ENCODE measurements at places on chromosomes 2 and 18. TPM values are rescaled to one million over a fixed set of nuclear protein-coding genes. Genes with fewer than 3 reads are reported as not detected.

The CHRNA1 gene
- 0.06 TPM for polyA plus RNA-seq

The CD8B gene
- polyA plus RNA-seq = 0.79 TPM

The CTLA4 gene
- 0.43 TPM for polyA plus RNA-seq

The RGPD4 gene
- not detected for polyA plus RNA-seq

The CENPA gene
- polyA plus RNA-seq = 0.19 TPM

The PAX8 gene
- polyA plus RNA-seq = 19.0 TPM

The CDH2 gene
- polyA plus RNA-seq = 0.83 TPM

The SLC38A11 gene
- polyA plus RNA-seq = 0.76 TPM

The TPRKB gene
- 35.2 TPM for polyA plus RNA-seq

The GAL3ST2 gene
- polyA plus RNA-seq = 0.09 TPM

The PXDN gene
- polyA plus RNA-seq = 132 TPM

The HNRNPA3 gene
- polyA plus RNA-seq = 57.1 TPM

The THADA gene
- polyA plus RNA-seq = 15.5 TPM

The CFAP65 gene
- not detected for polyA plus RNA-seq

The CTAGE1 gene
- polyA plus RNA-seq = not detected

The MLPH gene
- 14.4 TPM for polyA plus RNA-seq

The FKBP1B gene
- 7.9 TPM for polyA plus RNA-seq

The CD8B2 gene
- polyA plus RNA-seq = not detected
